Activated naive CD4-positive, alpha-beta T cell treated with anti-CD3 and anti-CD28 coated beads for 36 hours (primary cell): ENCODE measurements at places on chromosomes 16 and 17. TPM values are rescaled to one million over a fixed set of nuclear protein-coding genes. Genes with fewer than 3 reads are reported as not detected.
A peak's percentile ranks its signal among the peaks of the same experiment; 100 is the strongest.

- H3K27ac ChIP-seq: no peak overlapping the region
- peaks cover 59% of the 10 kb centered on the region for H3K4me1 ChIP-seq
- H3K36me3 ChIP-seq: no peaks in the 10 kb centered on the region
- DNase-seq: no peak
- H3K27me3 ChIP-seq: no peaks in the 10 kb centered on the region
Observed at GRCh38 chr16:68422396-68422960, 25.8 kb downstream of the SMPD3 start.

- peaks cover 16% of the 10 kb centered on the region for H3K4me1 ChIP-seq
- H3K27me3 ChIP-seq: no peaks in the 10 kb centered on the region
- peak overlapping the region; percentile 88 for H3K27ac ChIP-seq
Observed at GRCh38 chr17:81831957-81832607, 1.0 kb downstream of the MCRIP1 start.

GRCh38 chr17:57723427-57724025, 21.6 kb downstream of the CCDC182 start:
- H3K27me3 ChIP-seq: no peaks in the 10 kb centered on the region
- H3K4me3 ChIP-seq: no peak overlapping the region
- no peaks in the 10 kb centered on the region for H3K36me3 ChIP-seq

DNA sequence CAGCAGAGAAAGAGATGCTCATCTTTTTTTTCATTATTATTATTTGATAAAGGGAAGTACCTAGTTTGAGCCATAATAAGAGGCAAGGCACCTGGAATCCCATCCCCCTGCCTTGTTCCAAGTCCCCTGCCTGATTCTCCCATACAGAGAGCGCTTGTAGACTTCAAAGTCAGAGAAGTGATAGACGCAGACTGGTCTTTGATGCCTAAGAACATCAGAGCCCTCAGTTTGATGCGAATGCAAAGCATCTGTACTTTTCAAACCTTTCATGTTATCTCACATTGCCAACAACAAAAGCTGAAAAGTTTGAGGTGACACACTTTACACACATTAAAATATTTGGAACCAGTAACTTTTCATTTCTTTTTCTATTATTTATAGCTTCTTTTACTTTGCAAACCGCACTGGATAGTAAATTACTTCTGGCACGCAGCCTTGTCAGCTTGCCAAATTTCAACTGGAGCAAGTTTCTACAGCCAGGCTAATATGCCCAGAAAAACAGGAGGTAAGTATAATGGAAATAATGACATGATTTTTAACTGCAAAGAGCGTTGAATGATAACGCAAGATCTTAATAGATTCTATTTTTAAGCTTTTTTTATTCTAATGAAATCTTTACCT, 5.9 kb upstream of the UTP6 start:
- H3K27me3 ChIP-seq: peaks cover 7% of the 10 kb centered on the region
- no peak overlapping the region for H3K4me3 ChIP-seq
- no peaks in the 10 kb centered on the region for H3K36me3 ChIP-seq
- peaks cover 27% of the 10 kb centered on the region for H3K4me1 ChIP-seq
- no peak overlapping the region for H3K27ac ChIP-seq
- DNase-seq: peak; percentile 25

- no peaks in the 10 kb centered on the region for H3K27me3 ChIP-seq
- no peak overlapping the region for H3K27ac ChIP-seq
- no peak for DNase-seq
- H3K4me3 ChIP-seq: no peak overlapping the region
- no peaks in the 10 kb centered on the region for H3K36me3 ChIP-seq
- H3K4me1 ChIP-seq: no peaks in the 10 kb centered on the region
Observed at GRCh38 chr17:13756763-13757162, 155.0 kb upstream of the HS3ST3A1 start.

Gene C16orf78
- not detected for total RNA-seq

Gene OMG
- total RNA-seq: 0.10 TPM

Gene SNTB2
- 7.8 TPM for total RNA-seq

Gene CISD3
- 35.1 TPM for total RNA-seq

Gene ACSM2A
- not detected for total RNA-seq

Gene GGT6
- not detected for total RNA-seq
